ENCODE measurements at places on chromosomes 3 and 15.

DNA sequence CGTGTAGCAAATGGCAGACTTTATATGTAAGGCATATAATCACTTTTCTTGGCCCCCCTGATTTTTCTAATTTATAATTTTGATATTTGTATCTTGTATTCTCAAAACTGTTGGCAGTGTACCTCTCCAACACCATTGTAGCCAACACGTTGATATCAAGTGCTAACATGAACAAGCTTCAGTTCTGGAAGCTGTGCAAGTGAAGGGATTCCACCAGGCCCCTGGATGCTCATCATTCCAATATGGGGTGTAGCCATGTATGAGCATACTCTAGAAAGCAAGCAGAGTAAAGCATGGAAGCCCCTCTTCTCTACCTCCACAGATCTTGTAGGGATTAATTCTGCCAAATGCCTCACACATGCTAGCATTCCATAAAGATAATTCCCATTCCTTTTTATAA lies 211.3 kb downstream of the MYRIP start:
- DNase-seq = no peak

GRCh38 chr3:87047852-87048251 lies 56.9 kb upstream of the VGLL3 start:
- DNase-seq = no peak

- DNase-seq = no peak
These were observed 409.0 kb downstream of the TUSC7 start for GRCh38 chr3:117118604-117119003.

DNA sequence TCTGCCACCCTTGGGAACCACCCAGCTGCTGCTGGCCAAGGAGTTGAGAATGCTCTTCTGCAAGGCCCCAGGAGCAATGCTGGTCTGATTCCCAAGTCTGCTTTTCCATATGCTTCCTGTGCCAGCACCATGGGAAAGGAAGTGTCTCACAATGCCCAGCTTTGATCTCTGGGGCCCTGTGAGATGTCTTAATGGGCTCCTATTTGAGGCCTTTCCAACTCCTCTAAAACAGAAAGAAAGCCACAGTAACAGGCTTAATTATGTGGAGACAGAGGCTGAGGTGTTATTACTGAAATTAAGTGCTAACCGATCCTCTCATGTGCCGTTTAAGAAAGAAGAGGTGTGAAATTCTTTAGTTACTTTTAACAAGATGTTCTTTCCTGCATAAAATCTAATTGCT lies 4.5 kb downstream of the EOGT start:
- DNase-seq = no peak

DNA sequence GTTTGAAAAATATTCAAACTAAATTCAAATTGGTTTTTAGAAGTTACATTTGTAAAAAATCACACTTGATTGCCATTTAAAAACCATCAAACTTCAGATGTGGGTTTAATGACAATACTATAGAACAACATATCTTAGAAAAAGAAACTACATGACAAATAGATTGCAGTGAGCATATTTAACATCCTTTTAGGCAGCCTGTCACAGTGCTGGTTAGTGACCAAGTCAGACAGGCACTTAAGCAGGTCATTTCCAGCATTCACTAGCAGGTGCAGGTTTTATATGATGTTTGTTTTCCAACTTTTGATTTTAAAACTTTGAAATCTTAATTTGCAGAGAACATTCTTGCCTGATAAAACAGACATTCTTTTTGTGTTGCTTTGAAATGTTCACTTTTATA lies 115.7 kb downstream of the MBNL1 start:
- no peak for DNase-seq

- peak; percentile 6 for DNase-seq
These were observed 71.5 kb downstream of the CERS3 start for GRCh38 chr15:100457201-100457600.

All from skeletal muscle cell (primary cell).